Activated naive CD8-positive, alpha-beta T cell treated with anti-CD3 and anti-CD28 coated beads for 36 hours (primary cell): ENCODE measurements at places on chromosomes 11 and 22. TPM values are rescaled to one million over a fixed set of nuclear protein-coding genes. Genes with fewer than 3 reads are reported as not detected.

RPS6KA4 gene
- total RNA-seq, result 24.5 TPM

ROBO4 gene
- total RNA-seq, result not detected

DNA sequence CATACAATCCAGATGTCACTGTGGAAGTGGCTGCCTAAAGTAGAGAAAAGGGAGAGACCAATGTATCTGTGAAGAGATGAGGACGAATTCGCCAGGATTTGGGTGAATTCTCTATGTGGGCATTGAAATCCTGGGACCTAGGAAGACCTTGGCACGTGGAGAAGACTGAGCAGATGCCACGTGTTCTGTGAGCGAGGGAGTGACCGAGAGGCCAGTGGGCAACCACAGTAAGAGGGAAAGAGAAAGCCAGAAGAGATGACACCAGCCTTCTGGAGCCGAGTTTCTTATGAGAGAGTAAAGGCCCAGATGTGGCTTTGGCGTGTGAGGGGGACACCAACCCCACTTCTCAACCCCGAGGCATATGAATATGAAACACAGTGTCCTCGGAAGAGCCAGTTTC, 228.1 kb downstream of the BUD13 start:
- H3K4me3 ChIP-seq, result no peak overlapping the region
- H3K27ac ChIP-seq, result no peak overlapping the region
- no peak for DNase-seq
- peaks cover 1% of the 10 kb centered on the region for H3K36me3 ChIP-seq
- no peaks in the 10 kb centered on the region for H3K27me3 ChIP-seq
- H3K4me1 ChIP-seq, result no peaks in the 10 kb centered on the region

GRCh38 chr11:128684549-128685401, 9.1 kb upstream of the FLI1 start:
- H3K27ac ChIP-seq, result no peak overlapping the region
- H3K4me1 ChIP-seq, result peaks cover 41% of the 10 kb centered on the region
- DNase-seq, result no peak
- no peaks in the 10 kb centered on the region for H3K36me3 ChIP-seq
- H3K4me3 ChIP-seq, result peak overlapping the region; percentile 79

- no peak for DNase-seq
- no peak overlapping the region for H3K4me3 ChIP-seq
- H3K4me1 ChIP-seq, result no peaks in the 10 kb centered on the region
- no peaks in the 10 kb centered on the region for H3K36me3 ChIP-seq
- H3K27me3 ChIP-seq, result peaks cover 11% of the 10 kb centered on the region
These were observed 511.0 kb downstream of the INSC start for GRCh38 chr11:15625691-15626090.

DNA sequence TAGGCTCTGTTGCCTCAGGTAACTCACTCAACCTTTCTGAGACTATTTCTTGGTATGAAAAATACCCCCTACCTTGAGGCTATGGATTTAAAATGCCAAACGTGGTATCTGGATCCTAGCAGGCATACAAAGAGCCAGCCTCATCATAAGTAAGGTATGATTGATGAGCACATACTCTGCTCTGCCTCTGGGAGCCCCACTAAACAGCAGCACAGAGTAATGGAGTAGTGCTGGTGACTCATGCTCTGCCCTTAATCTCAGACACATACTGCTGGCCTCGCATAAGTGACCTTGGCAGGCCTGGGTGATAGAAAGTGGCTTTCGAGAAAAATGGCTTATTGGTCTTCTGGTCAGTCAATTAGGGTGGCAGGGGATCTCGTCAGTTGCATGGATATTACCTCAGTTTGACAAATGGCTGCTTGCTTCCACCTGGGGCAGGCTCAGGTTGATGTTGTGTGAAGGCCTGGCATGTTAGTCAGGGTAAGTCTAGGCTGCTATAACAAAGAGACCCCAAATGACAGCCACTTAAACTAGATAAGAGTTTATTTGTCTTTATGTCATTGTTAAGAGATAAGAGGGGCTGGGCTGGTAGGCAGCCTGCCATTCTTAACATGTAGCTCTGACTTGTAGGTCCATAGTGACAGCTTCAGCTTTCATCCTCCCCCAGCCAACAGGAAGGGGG, 15.2 kb upstream of the SLC6A5 start:
- H3K36me3 ChIP-seq, result no peaks in the 10 kb centered on the region
- H3K27me3 ChIP-seq, result peaks cover 5% of the 10 kb centered on the region
- no peaks in the 10 kb centered on the region for H3K4me1 ChIP-seq
- DNase-seq, result no peak
- no peak overlapping the region for H3K27ac ChIP-seq

GRCh38 chr11:118290923-118291322, 13.6 kb upstream of the CD3E start:
- H3K36me3 ChIP-seq, result peaks cover 2% of the 10 kb centered on the region
- H3K27me3 ChIP-seq, result no peaks in the 10 kb centered on the region
- H3K27ac ChIP-seq, result peak overlapping the region; percentile 18
- peaks cover 29% of the 10 kb centered on the region for H3K4me1 ChIP-seq
- no peak overlapping the region for H3K4me3 ChIP-seq

DNA sequence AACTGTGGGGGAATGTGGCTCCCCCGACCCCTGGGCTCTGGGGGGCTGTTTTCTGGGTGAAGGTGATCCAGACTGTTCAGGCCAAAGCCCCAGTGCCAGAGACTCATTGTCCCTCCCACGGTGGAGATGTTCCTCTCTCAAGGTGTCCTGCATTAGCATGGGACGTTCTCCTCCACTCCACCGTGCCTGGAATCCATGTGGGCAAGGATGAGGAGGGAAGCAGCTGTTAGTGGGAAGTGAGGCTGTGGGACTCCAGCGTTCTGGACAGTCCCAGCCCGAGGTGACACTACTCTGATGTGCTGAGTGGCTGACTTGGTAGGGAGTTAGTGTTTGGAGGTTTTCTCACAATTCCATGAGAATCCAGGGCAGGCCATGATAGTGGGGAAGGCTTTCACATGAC, 31.4 kb upstream of the CLDN5 start:
- no peaks in the 10 kb centered on the region for H3K4me1 ChIP-seq
- H3K4me3 ChIP-seq, result no peak overlapping the region
- H3K27me3 ChIP-seq, result no peaks in the 10 kb centered on the region
